ENCODE measurements at places on chromosomes 3 and 15.

DNA sequence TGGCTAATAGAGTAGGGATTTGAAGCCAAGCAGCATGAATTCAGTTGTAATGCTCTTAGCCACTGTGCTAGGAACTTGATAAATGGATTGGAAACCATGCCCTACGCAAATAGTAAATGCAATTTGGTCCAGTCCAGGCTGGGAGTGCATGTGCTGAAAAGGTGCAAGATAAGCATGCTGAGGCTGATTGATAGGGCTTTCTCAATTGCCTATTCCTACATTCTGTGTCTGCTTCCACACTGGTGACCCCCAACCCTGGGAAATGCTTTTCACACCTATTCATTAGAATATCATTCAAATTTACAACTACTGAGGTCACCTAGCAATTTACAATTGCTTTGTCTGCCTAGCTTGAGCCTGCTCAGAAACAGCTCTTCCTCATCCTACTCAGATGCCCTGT is 84.7 kb upstream of the SLC25A36 start:
- DNase-seq: no peak

DNA sequence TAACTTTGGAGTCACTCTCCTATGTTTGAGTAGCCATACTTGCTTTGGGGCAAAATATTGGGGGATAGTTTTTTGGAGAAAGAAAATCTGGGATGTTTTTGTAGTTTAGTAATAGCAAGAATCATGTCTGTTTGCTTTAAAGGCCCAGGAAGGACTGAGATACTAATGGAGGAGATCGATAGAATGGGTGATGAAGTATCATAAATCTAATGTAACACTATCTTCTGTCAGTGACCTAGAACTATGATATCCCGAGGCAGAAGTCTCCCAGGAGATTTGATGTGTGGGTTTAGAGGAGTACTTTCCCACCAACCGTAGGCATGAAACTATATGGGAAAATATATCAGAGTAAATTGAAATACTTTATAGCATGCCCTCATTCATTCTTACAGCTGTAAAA is 21.0 kb upstream of the NFKBIZ start:
- no peak for DNase-seq

DNA sequence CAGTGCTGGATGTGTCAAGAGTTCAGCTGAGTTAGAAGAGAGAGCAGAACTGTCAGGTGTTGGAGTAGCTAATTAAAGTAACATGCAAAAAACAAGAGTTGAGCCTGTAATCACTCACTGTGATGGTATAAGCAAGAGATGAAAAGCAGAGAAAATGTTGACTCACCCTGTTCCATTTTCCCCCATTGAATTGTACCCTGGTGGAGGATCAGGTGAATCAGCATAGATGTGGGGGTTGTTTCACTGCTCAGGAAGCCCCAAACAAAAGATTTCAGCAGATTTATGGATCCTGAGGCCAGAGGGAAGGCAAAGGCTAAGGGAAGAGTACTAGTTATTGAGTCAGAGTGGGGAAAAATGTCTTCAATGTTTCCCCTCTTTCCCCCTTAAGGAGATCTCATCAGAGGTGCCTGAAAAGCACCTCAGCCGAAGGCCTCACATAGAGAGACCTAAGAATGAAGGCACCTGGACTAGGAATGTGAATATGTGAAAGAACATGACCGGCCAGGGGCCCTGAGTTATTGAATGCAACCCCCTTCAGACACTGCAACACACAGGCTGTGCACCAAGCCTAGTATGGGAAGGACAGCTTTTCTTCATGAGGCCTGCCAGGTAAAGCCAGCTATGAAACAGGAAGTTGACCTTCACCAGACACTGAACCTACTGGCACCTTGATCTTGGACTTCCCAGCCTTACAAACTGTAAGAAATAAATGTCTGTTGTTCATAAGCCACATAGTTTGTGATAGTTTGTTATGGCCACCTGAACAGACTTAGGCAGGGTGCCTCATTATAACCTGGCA is 90.1 kb downstream of the TMCO5A start:
- DNase-seq: no peak

DNA sequence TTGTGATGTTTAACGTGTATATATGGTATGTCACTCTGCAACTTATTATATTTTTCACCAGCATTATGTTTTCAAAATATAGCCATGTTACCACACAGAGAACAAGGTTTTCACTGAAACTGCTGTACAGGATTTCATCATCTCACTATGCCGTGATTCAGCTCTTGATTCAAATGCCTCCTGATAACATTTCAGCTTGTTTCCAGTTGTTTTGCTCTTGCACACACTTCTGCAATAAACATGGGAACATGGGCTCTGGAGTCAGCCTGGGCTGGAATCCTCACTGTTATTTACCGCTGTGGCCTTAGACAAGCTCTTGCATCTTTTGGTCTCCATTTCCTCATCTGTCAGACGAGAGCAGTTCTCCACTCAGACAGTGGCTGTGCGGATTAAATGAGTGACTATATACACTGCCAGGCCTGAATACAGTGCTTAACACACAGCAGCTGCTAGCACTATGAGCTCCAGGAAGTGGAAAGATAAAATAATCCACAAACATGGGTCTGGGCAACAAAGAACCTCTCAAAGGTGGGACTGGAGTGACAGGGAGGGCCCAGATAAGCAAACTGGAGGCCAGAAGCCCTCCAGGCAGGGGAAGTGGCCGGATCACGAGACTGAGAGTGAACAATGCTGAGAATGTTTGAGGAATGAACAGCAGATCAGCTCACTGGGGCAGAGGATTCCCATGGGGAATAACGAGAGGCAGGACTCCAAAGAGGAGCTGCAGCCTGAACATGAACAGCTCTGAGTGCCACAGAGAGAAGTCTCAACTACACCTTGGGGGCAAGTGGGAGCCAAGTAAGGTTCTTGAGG is 17.7 kb downstream of the NTRK3 start:
- no peak for DNase-seq

DNA sequence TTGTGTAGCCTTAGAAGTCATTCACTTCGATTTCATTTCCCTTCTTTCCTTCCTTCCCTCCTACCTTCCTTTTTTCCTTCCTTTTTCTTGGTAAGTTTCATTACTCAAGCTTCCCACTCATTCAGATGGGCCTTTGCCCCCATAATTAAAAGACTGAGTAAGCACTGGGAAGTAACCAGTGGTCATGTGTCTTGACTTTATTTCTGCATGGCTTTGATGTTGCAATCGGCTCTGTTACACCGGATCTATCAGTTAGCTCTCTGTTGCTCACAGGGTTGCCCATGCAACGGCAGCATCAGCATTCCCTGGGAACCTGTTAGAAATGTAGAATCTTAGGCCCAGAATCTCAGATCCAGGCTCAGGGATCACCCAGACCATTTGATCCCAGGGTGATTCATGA is 25.6 kb upstream of the LARS2 start:
- DNase-seq: no peak

DNA sequence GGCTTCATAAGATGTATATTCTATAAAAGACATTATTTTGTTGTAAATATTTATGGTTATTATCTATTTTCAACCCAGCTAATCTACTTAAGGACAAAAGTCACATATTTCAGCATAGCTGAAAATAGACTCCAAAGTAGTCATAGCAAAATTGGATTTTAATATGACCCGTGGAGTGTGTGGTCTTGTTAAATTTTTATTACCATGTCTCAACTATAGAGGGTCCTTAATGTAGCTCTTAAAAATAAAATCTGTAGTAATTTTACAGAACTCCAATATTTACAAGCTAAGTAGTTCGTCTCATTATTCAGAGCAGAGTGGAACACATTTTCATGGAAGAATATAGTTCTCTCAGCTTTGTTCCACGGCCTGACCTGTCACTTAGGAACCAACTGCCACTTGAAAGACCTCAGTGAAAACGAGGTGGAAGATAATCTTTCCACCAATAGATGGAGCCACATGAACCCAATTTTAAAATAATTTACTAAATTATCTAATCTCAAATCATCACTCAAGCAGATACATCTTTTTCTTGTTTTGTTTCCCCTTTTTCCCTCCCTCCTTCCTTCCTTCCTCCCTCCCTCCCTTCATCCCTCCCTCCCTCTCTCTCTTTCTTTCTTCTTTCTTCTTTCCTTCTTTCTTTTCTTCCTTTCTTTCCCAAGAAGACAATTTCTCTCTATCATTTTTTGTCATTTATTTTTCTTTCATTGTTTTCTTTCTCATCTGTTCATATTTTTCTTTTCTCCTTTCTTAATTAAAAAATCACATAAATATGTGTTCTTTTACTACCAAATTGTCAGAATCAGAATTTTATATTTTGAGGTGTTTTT is 97.2 kb downstream of the CLDN1 start:
- no peak for DNase-seq

- DNase-seq: no peak
These were observed 770.3 kb downstream of the PDCD6IP start for GRCh38 chr3:34568766-34569165.

GRCh38 chr15:40366457-40367370 is 8.7 kb downstream of the DISP2 start:
- DNase-seq: no peak

DNA sequence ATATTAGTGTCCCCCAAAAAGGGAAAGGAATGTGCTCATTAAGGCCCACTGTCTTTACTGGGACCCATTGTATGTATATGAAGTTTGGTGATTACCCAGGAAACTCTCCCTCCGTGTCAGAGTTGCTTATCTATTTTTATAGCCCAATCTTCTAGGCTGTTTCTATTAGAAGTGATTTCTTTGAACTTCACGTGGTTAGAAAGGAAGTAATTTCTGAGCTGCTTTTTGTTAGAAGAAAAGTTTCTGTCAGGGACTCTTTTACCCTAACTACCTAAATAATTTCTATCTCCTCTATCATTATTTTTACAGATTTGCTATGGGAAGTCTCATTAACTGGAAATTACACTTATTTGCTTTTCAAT is 17.7 kb upstream of the SENP7 start:
- no peak for DNase-seq

DNA sequence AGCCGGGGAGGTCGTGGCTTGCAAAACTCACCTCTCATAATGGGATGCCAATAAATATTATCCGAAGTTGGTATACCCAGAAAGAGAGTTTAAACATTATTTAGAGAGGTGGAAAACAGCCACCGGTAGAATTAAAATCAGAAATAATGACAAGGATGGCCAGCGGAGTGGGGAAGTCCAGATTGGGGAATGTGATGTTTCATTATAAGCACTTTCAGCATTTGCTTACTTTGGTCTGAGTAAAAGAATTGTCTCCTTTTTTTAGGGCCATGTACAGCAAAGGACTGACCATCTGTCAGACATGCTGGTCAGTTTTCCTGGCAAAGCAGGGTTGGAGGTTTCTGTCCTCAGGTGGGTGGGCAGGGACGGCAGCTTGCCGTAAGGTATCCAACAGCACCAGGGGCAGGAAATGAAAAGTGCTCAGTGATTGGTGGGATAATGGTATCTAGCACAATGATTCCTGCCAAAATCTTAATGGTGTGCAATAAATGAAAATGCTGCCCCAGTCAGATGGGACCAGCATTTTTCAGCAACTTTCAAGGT is 24.3 kb downstream of the APBA2 start:
- DNase-seq: no peak

DNA sequence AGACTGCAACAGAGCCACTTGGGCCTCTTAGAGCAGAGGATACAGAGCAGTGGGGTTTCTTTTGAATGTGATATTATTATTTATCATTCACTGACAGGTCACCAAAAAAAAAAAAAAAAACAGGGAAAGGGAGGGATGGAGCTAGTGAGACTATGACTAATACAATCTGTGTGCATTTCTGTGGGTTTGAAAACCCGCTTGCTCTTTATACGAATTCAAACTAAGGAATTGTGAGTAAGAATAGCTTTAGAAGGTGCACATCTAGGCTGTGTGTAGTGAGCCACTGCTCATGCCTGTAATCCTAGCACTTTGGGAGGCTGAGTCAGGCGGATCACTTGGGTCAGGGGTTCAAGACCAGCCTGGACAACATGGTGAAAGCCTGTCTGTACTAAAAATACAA is 186.6 kb upstream of the MANF start:
- DNase-seq: no peak

DNA sequence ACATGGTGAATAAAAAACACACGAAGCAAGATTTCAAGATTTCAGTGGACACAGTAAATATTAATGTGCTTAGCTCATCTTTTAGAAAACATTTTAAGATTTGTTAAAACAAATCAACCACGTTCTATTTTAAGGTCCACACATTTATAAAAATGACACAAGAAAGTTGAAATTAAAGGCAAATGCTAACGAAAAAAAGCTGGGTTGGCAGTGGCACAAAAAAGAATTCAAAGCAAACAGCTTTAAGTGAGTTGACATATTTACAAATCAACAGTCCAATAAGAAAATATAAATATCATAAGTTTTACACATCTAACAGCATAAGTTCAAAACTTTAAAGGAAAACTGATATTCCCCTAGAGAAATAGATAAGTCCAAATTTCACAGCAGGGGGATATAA is 430.4 kb upstream of the CCDC54 start:
- DNase-seq: no peak

GRCh38 chr15:80260551-80260950 is 8.5 kb upstream of the CTXND1 start:
- DNase-seq: no peak

DNA sequence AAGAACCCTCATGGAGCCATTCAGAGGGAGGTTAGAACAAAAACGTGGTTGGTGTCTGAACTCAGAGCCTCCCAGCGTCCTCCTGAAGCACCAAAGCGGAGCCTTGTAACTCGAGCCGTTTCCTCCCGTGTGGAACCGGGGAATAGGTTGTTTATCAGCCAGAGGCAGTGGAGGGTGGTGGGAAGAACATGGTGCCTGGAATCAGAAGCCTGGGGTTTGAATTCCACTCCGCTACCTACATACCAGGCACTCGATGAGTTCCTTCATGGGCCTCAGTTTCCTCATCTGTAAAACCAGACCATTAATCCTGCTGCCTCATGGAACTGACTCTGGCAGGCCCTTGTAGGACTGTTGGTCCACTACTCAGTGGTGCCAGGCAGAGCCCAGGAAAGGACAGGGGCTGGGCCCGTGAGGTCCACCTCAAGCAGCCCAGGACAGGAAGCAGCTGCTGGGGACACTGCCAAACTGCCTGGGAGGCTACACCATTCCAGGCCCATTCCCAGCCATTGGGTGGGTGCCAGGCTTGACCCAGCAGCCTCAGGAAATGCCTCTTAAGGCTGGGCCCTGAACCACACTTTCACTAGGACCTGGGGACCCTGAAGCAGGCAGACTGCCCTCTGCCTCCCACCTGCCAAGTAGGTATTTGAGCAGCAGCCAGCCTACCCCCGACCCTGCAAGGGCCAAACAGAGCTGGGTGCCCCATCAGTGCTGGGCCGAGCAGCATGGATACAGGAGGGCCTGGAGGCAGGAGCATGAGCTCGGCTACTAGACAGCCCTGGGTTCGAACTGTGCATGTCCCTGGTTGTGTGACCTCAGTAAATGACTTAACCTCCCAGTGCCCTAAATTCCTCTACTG is 33.4 kb downstream of the PRKCD start:
- DNase-seq: no peak

GRCh38 chr15:94666553-94666952 is 435.2 kb downstream of the MCTP2 start:
- no peak for DNase-seq

GRCh38 chr3:17302774-17303173 is 418.0 kb downstream of the PLCL2 start:
- DNase-seq: no peak

GRCh38 chr15:80945605-80946004 is 44.0 kb downstream of the MESD start:
- DNase-seq: no peak

Measured in stimulated activated CD4-positive, alpha-beta T cell treated with anti-CD3 and anti-CD28 coated beads, Interleukin-4, amount 100 ng/mL, for 24 hours (primary cell).